ENCODE measurements at places on chromosomes 16 and 17.
A peak's percentile ranks its signal among the peaks of the same experiment; 100 is the strongest.

- DNase-seq, result no peak
Observed at GRCh38 chr17:47851764-47852112, 775 bp upstream of the SP6 start.

DNA sequence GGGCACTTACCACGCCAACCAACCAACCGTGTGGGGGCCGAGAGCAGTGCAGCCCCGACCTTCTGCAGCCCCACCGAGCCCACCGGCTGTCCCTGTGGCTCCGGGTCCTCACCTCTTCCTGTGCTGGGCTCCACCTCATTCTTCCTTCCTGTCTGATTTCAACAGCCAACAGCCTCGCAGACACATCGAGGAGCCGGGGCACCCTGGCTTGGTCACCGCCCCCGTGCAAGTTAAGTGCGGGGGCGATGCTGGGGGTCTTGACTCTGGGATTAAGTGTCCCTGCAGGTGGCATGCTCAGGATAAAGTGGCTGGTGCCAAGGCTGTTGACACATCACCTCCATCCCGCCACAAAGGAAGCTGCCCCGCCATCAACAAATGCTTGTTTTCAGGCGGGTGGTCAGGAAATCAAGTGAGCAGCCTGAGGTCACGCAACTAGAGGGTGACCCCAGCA is at the start of gene NLRC3:
TSS of gene NLRC3 (minus strand) at position 102 of the 451 bp plus-strand sequence. CDS start 12,367 bp downstream, outside the sequence.
- DNase-seq, result no peak

DNA sequence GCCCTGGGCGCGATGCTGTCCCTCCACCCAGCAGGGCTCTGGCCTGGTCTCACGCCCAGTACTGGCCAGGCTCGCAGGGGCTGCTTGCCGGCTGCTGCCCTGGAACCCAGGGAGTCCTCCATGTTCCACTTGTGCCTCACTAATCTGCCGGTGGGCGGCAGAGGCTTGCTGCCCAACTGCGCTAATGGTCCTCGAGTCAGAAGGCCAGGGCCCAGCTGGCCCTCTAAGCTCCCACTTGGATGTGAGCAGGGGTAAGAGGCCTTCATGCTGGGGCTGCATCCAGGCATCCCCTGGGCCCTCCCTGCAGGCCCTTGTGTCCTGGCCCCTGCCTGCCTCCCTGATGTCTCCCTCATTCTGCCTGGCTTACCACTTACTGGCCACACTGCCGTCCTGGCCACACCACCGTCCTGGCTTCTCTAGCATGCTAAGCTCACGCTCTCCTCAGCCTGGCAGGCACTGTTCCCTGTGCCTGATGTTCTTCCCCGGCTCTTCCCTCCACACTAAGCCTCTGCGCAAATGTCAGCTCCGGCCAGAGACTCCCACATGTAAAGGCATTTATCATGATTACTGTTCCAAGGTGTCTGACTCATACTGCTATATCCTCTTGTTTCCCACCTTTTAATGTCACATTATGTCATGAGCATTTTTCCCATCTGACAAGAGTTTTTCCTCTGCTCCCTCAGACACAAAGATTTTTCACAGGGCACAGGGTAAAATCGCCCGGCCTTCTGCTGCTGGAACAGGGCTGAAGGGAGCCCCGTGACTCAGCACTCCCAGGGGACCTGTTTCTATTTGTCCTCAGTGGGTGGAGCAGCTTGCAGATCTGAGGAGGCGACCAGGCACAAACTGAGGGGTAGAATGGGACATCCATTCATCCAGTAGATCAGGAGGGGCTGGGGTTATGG is 15.9 kb downstream of the B9D1 start:
- peak; percentile 50 for DNase-seq

DNA sequence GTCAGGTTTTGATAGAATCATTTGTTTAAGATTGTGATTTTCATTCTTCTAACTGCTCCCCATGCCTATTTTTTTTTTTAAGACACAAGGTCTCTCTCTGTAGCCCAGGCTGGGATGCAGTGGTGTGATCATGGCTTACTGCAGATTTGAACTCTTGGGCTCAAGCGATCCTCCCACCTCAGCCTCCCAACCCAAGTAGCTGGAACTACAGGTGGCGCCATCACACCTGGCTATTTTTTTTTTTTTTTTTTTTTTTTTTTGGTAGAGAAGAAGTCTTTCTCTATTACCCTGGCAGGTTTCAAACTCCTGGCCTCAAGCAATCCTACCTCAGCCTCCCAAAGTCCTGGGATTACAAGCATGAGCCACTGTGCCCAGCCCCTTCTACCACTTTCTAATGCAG is 223.3 kb downstream of the CBLN1 start:
- DNase-seq, result no peak

DNA sequence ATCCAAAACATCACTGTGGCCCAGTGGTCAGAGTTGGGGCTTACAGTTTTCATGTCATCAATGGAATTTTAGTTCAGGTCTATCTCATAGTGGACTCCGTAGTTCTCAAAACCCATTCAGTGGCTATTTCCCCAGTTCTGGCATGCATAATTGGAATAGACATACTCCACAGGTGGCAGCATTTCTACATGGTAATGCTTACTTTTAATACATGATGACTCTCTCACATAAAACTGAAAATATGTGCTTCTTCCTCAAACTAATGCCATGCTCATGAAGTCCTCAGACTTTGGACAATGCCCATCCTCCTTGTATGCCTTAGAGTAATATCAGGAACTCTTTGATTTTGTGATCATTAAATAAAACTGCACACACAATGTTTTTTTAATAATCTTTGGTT is 857.4 kb upstream of the GOT2 start:
- no peak for DNase-seq

DNA sequence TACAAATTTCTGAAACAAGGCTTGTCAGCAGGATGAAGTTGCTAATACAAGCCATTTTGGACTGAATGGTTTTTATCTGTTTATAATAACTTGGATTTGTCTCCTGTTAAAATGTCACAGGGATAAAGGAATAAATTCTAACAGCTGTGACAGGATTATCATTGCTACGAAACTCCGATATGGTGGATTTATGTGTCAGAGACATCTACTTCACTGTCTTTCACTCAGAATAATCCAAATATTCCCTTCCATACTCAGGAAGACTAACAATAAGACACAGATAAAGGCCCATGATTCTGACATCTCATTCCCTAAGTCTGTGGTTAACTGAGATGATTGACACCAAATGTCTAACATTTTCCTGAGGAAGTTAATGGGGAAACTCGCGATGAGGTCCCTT is 529.8 kb upstream of the GOT2 start:
- DNase-seq, result no peak

- peak; percentile 72 for DNase-seq
Observed at GRCh38 chr17:76558198-76559095, 18.6 kb downstream of the PRCD start.

DNA sequence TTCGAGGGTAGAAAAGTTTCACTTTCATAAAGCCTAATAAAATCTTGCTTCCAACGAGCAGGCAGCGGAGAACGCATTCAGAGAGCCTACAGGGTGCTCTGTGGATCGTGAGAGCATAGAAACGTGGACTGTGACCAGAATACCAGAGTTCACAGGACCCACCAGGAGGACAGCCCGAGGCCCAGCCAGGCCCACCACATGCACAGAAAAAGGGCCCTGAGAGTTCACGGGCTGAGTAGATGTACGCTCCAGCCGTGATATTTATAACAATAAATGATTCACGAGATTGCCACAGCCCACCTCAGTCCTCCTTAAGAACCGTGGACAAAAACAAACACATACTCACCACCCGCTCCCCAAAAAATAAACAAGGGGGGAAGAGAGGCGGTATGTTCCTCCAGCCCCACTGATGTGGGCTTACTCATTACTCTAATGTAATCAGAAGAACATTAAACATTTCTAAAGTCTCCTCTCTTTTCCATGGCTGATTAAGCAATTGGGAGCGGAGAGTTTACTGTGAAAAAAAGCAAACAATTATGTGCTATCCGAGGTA is 207.2 kb downstream of the C16orf78 start:
- no peak for DNase-seq

DNA sequence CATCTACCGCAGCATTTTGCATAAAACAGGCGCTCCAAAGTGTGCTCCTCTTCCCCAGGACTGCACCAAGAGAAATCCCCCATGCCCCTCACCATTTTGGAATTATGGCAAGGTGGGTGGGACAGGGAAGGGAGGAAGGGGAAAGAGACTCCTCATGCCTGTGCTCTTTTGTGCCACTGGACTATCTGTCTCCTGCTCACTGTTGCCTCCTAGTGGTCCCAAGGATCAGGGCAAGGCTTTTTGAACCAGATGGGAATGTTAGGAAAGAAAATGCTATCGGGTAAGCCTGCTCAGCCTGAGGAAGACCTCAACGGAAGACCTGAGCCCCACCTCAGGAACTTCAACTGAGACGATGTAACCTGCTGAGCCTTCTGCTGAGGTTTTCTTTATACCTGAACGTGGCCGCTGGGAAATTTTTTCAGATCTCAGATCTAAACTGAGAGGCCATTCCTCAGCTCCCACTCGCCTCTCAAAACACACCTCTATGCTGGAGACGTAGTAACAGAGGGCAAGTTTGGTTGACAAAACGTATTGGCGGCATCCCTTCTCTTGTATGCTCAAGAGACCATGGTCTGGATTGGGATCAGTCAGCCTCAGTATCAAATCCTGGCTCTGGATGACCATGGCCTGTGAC is 58.3 kb downstream of the SPACA3 start:
- peak; percentile 61 for DNase-seq

DNA sequence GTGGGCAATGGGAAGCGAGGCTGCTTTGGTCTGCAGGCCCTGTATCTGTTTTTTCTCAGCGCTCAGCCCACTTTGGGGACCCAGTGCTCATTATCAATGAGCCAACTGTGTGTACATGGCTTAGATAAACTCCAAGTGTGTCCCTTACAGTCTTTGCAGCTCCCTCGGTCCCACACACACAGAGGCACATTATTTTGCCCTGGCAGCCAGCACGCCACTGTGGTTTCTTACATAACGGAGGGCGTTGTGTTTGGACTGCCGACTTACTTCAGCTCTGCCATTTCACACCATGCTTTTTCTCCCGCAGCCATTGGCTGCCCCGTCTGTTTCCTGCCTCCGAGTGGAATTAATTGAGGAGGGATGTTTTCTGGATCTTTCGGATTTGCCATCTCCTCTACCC is 56.5 kb upstream of the CLEC18A start:
- no peak for DNase-seq

DNA sequence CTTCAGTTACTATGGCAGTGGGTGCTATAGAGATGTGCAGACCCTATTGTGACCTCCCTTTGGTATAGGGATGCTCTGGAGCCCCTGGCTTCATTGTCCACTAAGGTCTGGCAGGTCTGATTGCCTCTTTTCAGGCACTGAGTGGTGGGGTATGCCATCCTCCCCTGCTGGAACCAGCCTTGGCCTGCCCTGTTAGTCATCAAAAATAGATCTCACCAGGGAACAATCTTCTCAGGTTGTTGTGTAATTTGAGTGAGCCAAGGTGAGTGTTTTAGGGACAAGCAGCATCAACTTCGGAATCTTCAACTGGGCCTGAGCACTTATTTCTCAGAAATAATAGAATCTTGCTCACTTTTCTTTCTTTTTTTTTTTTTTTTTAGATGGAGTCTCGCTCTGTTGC is 19.6 kb downstream of the HMOX2 start:
- DNase-seq, result no peak

GRCh38 chr17:17751489-17752088 is 70.3 kb downstream of the RAI1 start:
- no peak for DNase-seq

- DNase-seq, result no peak
Observed at GRCh38 chr17:21548236-21548635, 144.1 kb upstream of the KCNJ18 start.

DNA sequence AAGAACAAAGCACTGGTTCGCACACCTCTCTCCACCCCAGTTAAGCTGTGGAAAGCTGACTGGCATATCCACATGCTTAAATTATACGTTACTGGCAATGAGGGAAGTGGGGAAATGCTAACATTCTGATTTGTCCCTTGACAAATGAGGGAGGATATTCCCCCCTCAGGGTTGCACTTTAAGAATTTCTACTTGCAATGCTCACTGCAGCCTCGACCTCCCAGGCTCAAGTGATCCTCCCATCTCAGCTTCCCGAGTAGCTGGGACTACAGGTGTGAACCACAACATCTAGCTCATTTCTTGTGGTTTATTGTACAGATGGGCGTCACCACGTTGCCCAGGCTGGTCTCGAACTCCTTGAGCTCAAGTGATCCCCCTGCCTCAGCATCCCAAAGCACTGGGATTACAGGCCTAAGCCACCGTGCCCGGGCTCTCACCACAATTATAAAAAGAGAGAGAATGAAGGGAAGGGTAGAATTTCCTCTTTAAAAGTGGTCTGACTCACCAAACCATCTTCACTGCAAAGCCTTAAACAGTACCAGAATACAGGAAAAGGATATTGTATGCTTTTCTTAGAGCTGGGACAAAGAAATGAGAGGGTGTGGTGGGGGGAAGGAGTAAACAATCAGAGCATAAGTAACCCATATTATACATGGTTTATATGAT is 38.9 kb downstream of the KANSL1 start:
- DNase-seq, result no peak

- no peak for DNase-seq
Observed at GRCh38 chr17:49224198-49224996, 6.2 kb downstream of the PHOSPHO1 start.

- DNase-seq, result no peak
Observed at GRCh38 chr16:72561-73548, at the start of gene RHBDF1. TSS of gene RHBDF1 (minus strand) at chr16:72631. CDS start at chr16:65015, 7,616 bp downstream.

DNA sequence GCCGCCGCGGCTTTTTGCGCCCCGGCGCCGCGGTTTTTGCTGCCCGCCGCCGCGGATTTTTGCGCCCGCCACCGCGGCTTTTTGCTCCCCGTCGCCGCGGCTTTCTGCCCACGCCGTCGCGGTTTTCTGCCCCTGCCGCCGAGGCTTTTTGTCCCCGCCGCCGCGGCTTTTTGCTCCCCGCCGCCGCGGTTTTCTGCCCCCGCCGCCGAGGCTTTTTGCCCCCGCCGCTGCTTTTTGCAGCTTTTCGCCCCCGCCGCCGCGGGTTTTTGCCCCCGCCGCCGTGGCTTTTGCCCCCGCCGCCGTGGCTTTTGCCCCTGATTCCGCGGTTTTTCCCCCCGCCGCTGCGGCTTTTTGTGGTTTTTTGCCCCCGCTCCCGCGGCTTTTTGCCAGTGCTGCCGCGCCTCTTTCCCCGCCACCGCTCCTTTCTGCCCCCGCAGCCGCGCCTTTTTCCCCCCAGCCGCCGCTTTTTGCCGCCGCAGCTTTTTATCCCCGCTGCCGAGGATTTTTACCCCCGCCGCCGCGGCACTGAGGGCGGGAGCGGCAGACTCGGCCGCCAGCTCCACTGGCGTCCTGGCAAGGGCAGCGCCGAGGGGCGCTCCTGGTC is 518.6 kb upstream of the WSB1 start:
- no peak for DNase-seq

DNA sequence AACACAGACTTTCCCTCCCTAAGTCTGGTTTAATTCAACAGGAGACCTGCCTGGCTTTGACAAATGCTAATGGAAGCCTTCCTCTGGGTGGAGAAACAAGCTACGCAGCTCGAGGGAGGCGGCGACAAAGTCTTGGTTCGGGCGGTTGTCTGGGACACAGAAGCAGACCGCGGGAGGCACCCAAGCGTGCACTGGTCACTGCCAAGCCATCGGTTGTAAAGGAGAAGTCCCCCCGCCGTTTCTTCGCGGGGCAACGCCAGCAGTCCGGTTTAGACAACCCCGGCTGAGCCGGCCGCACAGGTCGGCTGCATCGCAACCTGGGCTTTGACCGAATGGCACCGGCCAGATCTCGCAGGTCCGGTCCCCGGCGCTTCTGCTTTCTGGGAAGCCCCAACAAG is 586 bp downstream of the GLYR1 start:
- DNase-seq, result no peak
